ENCODE measurements at places on chromosomes 3 and 15.
A peak's percentile ranks its signal among the peaks of the same experiment; 100 is the strongest.

DNA sequence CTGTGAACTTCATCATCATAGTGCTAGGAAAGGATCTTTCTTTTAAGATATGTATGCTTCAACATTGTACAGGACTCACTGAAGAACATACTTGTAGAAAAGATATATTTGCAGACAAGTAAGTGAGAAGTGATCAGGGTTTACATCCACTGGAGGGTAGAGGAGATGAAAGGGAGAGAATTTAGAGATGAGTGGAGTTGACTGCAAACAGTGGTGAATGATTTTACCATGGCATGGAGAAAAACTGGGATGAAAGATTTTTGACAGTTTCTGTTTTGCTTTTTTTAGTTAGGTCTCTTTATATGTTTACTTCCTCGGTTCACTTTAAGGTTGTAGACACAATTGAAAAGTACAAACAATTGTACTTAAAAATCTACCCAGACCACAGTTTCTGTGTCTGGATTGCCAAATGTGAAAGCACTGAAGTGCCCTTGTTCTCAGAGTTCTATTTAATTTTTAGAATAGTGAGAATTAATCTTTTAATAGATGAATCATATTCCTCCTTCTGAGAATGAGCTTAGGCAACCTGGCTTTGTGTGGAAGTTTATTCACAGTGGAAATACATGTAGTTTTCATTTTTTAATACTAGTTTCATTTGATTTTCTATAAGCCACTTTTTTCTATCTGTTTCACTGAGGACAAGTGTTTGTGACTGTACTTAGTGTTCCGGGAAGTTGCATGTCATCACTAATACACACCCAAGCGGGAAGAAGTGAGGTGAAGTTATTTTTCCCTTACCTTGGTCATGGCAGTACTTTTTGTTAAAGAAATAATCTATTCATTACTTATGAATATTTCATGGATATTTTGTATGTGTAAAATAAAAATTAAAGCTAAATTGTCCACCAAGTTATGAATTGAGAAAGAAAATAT is 1.8 kb upstream of the GPR171 start:
- DNase-seq: no peak

GRCh38 chr3:20236603-20237002 is 50.6 kb upstream of the SGO1 start:
- DNase-seq: no peak

- no peak for DNase-seq
These were observed 10.4 kb downstream of the FAH start for GRCh38 chr15:80163217-80163616.

DNA sequence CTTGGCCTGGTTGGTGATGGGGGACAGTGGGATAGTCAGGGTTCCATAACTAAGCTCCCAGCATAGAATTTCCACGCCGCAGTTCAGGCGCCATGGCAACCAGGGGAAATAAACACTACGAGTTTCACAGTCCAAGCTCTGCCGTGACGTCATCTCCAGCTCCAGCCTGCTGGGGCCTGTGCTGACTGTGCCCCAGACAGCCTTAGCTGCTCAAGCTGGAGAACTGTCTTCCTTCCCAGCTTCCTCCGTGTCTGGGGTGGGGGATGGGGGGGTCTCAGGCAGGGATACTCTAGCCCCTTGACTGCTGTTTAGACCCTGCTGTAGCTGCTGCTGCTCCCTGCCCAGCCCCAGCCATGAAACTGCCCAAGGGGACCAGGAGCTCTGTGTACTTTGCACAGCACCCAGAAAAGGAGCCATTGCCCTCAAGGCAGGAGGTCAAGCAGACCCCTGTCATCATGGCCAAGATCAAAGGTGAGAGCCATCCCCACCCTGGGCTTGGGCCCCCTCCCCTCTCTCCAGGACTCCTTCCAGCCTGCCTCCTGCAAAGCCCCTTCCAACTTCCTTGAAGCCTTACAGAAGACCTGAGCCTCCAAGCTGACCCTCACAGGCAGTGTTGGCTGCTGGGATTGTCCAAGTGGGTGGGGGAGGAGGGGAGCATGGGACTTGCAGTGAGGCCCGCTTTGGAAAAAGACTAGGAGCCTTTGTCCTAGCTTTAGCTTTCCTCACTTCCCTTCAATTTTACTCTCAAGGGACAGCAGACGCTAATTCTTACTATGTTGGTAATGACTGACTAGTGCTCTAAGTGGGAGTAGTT is 11.4 kb upstream of the CSPG4 start:
- peak; percentile 78 for DNase-seq

- DNase-seq: no peak
These were observed 96.3 kb downstream of the MYO9A start for GRCh38 chr15:72021604-72022003.

DNA sequence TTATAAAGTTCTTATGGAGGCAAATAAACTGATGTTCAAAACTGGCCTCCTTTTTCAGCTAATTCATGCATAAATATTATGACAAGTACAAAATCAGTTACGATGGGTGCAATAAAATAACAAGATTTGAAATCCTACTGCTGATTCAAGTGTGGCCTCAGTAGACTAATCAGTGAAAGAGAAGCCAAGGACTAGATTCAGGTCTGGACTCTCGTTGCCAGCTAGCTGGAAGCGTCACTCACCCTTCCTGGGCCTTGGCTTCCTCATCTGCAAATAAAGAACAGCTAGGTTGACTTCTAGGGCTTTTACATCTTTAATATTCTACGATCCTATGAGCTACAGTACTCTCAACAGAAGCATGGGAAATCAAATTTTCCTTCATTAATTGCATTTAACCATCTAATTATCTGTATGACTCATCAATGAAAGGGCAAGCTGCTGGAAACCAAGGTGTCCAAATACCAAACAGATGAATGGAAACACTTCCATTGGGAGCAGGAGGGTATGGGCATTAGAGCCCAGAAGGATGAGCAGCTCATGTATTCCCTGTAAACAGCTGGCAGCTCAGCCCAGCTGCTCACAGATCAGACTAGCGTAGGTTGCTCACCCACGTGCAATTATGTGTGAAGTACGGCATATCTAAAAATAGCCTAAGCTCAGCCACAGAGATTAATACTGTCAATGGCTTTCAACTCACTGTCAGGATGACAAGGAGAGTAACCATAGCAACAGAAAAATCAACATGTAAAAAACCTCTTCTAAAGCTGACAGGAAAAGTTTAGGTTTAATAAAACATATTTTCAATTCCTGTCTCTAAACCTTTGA is 294.8 kb downstream of the PLCL2 start:
- no peak for DNase-seq

GRCh38 chr3:141228395-141228794 is 3.2 kb upstream of the PXYLP1 start:
- no peak for DNase-seq

DNA sequence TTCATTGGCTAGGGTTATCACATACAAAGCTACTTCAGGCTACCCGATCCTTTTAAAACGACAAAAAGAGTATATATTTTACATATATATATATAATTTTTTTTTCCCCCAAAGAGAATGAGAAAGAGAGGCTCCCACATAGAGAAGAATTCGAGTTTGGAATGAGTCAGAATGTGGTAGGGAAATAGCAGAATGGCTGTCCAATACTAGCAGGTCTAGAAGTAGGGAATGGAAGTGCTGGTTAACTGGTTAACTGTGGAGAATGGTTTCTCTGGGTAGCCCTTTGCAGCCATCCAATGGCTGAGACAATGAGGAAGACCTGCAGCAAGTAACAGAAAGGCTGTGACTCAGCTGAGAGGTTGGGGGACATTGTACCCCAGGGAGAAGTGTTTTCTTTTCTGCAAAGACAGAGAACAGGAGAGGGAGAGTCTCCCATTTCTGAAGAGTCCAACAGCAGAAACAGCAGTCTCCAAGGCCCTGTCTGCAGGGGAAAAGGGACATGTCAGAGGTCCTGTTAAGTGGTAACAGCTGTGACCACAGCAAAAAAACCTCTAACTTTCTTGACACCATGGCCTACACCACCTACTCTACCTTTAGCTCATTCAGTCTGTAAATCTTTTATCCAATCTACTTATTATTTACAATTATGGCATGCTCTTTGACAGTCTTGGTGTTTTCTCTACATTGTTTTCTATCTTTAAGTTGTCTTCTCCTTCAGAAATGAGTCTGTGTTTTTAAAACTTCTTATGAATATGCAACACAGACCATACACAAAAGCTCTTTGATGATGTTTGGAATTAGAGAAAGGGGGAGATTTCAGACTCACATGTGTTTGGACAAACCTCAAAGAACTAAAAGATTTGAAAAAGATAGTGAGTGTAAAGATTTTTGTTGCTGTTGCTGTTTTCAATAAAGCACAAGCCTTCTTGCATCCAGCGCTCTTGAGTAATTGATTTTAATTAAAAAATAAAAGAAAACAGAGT is 116.1 kb upstream of the SLC7A14 start:
- DNase-seq: no peak

DNA sequence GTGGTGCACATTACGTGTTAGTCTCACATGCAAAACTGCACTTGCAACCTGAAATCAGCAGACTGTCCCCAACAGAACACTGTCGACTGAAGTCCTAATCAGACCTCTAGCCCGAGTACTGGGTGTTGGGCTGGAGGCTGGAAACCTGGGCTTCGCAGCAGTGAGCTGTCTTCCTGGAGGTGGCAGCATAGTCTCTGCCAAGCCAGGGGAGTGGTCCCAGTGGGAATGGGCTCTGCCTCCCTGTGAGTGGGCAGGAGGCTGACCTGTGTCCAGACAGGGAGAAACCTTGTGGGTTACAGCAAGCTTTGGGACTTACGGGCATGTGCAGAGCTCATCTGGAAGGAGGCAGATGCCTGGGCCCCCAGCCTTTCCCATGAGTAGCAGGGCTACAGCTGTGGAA is 38.2 kb upstream of the MYZAP start:
- DNase-seq: no peak

GRCh38 chr3:127822041-127822681 is at the start of gene MGLL:
MGLL (minus strand) TSS chr3:127822515; CDS start chr3:127822318, 197 bp downstream.
- peak; percentile 62 for DNase-seq

DNA sequence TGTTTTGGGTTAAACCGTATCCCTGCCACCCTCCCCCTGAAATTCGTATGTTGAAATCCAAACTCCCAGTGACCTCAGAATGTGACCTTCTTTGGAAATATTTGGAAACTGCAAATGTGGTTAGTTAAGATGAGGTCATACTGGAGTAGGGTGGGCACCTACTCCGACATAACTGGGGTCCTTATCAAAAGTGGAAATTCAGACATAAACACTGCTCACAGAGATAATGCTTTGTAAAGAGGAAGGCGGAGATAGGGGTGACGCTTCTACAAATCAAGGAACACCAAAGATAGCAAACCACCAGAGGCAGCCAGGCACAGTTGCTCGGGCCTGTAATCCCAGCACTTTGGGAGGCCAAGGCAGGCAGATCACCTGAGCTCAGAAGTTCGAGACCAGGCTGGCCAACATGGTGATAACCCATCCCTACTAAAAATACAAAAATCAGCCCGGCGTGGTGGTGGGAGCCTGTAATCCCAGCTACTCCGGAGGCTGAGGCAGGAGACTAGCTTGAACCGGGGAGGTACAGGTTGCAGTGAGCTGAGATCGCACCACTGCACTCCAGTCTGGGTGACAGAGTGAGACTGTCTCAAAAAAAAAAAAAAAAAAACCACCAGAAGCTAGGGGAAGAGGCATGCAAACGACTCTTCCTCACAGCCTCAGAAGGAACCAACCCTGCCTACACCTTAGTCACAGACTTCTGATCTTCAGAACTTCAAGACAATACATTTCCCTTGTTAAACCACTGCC is 51.1 kb upstream of the CHD2 start:
- DNase-seq: no peak

- DNase-seq: no peak
These were observed 45.7 kb upstream of the IGSF11 start for GRCh38 chr3:119080364-119080763.

- no peak for DNase-seq
These were observed 7.7 kb downstream of the PLSCR1 start for GRCh38 chr3:146536681-146537080.

- DNase-seq: peak; percentile 88
These were observed 77.1 kb upstream of the MEX3B start for GRCh38 chr15:82122746-82123400.
